Stimulated activated CD4-positive, alpha-beta T cell treated with anti-CD3 and anti-CD28 coated beads, Interleukin-15, amount 100 ng/mL, for 1 hour (primary cell): ENCODE measurements at places on chromosomes 11 and 22.

DNA sequence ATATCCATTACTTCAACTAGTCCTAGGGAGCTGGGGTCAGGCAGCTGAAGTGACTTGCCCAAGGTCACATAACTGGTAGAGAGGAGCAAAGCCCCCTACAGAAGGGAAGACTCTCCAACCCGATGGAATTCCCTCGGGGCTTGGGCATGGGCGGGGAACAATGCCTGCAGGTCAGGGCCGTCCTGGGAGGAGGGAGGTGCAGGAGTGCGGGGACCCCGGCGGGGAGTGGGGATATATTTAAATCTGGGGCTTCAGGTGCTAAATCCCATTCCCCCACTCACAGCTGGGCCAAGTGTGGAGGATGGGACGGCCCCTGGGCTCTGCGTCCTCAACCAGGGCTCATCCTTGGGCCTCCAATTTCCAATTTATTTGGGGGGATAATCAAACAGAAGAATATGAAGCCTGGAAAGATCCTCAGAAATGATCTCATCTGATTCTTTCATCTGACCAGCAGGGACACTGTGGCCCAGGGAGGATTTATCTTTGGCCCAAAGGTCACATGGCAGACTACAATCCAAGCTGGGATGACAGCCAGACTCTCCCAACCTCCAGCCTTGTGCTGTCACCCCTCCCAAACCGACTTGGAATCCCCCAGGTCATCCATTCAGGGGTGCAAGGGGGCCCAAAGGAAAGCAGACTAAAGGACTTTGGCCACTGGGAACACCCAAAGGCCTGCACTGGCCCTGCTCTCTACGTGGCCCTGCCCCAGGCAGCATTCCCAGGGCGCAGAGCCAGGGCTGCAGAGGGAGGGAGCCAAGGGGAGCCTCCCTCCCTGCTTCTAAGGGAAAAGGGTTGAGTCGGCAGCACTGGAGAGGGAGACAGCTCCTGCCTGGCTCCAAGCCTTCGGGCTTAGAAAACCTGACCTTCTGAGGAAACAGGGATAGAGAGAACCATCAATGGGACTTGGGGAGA is 8.7 kb upstream of the C1QTNF6 start:
- DNase-seq = no peak

DNA sequence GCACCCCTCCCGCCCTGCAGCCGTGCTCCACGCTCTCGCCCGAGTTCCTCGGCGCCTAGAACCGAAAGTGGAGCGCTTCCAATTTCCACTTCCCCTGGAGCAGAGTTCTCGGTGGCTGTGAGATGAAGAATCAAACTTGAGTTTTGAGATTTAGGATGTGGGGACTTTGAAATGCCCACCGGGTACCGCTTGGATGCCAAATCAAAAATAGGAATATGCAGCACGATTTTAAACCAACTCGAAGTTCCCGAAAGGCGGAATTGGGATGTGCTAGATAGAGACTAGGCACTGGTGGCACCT is 569 bp downstream of the POLA2 start:
- no peak for DNase-seq

- DNase-seq = peak; percentile 82
Measured at GRCh38 chr11:65386307-65387140, at the start of gene FRMD8. Gene FRMD8, plus strand, starts transcription at chr11:65386637. Its CDS starts 400 bp downstream, at chr11:65387037.

DNA sequence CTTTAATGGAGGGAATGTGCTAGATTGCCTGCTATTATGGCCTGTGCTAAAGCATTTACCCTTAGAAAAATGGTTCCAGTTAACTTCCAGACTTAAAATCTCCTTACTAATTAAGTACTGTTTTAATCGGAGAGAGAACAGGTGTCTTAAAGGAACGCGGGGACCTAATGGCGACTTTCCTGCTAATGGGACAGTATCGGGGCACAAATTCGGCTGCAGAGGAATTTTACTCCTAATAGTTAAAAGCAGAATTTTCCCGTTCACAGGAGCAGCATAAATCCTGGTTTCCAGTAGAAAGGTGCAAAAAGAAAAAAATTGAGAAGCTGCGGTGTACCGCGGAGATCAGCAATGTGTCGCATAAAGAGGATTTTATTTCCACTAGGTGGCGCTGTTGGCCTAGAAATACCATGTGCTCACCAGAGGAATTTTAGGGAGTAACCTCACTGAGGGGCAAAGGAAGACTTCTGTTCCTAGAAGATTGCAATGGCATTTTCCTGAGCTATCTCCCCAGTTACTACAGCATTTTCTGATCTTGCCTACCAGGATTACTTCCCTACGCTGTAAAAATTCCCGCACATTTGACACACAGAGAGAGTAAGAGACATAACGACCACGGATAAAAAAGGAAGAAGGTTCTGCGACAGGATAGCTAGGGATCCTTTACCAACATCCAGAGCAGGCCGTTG is 44.5 kb downstream of the ZNF280B start:
- DNase-seq = peak; percentile 10

DNA sequence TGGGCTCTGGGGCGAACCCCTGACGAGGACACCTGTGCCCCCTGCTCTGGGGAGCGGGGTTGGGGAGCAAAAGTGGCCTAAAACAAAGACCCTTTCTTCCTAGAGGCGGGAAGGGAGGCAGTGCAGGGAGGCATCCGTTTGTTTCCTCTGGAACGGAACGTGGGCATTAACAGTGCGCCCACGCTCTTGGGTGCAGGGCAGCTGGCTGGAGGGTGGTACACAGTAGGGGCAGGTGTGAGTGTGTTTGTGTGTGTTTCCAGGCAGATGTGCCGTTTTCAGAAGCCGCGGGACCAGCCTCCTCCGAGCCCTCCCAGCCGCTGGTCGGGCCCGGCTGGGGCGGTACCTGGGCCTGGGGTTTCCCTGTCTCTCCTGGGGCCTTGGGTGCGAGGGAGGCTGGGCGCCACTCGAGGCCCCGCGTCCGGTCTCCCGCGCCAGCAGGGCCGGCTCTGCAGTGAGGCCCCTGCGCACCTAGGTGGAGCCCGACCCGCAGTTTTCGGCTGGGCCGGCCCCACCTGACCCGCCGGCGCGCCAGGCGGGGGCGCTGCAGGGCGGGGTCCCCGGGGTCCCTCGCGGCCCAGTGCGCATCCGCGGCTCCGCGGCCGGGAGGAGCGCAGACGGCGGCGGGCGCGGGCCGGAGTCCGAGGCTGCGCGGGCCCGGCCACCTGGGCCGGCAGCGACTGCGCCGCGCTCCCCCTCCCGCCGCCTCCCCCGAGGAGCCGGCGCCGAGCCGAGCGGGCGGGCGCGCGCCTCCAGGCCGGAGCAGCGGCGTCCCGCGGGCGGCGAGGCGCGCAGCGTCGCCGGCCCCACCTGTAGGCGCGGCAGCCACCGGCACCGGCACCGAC is 1252.7 kb downstream of the BRD1 start:
- DNase-seq = no peak

DNA sequence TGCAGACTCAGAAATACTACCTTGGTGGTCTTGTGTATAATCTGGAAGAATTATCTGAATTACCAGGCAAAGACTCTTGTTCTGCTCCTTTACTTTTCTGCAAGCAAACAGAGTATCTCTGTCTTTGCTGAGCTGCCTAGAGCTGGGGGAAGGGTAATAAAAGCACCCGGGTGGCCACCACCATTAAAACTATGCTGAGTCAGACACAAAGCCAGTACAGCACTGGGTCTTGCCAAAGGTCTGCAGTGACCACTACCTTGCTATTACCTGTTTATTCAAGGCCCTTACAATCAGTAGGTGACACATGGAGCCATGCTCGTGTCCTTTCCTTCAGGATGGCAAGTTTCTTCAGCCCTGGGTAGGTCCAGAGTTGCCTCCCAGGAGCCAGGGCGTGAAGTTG is 420.6 kb upstream of the CNTN5 start:
- DNase-seq = no peak

GRCh38 chr22:45304971-45305370 is 4.8 kb upstream of the FAM118A start:
- no peak for DNase-seq

GRCh38 chr11:77090373-77091111 is 12.1 kb upstream of the OMP start:
- no peak for DNase-seq

DNA sequence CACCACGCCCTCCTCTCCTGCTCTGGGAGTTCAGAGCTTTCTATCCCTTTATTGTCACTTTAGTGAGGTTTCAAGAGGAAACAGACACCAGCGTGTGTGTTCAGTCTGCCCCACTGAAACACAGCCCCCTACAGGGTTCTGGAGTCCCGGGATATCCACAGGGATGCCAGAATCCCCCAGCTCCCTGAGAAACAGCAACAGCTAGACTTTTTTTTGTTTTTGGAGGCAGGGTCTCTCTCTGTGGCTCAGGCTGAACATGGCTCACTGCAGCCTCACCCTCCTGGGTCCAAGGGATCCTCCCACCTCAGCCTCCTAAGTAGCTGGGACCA is 10.4 kb downstream of the SULT4A1 start:
- no peak for DNase-seq

- no peak for DNase-seq
Measured at GRCh38 chr11:1573077-1573902, 1.2 kb upstream of the DUSP8 start.

DNA sequence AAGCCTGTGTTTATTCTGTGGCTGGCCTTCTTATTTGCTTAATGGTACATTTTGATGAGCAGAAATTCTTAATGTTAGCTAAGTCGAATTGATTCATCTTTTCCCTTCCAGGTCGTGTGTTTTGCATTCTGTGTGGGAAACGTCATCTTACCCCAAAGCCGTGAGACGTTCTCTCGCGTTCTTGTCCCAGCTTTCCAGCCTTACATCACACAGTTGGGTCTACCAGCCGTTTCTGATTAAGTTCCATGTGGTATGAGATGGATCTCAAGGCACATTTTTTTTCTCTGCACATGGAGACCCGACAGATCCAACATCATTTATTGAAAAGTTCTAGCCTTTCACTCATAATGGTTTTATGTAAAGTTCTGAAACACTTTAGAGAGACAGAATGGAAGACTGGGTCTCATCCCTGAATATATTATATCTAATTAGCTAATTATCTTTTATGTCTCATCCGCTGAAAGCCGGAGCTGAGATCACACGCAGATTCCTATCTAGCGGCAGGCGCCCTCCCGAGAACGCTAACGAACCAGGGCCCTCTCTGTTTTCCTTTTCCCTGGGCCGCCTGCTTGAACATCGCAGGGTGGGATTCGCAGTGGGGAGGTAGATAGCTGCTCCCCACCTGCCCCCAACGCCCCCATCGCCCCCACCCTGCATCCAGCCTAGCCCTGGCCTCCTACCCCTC is 1162.2 kb downstream of the BRD1 start:
- DNase-seq = no peak

GRCh38 chr11:128775468-128775867 is 81.6 kb downstream of the FLI1 start:
- DNase-seq = no peak

- DNase-seq = no peak
Measured at GRCh38 chr11:47797633-47798032, 30.5 kb upstream of the FNBP4 start.

DNA sequence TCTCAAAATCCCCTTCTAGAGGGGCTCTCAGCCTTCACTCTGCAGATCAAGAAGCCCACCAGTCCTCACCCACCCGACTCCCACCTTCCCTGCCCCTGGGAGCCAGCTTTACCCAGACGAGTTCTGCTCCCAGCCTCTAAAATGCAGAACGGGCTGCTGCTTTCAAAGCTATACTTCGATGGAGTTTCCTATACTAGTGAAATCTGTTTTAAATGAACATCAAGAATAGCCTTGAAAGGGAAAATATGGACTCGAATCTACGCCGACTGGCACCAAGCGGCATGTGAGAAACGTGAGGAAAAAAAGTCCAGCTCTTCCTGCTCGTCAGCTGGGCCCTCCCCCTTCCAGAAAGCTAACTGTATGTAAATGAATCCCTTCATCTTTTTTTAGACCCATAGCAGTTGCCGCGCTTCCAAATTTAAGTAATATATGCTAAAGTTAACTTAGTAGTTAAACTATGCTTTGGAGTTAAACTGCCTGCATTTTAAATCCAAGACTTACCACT is 211.7 kb downstream of the NTM start:
- no peak for DNase-seq

- peak; percentile 48 for DNase-seq
Measured at GRCh38 chr11:134224710-134225664, 516 bp downstream of the VPS26B start.

DNA sequence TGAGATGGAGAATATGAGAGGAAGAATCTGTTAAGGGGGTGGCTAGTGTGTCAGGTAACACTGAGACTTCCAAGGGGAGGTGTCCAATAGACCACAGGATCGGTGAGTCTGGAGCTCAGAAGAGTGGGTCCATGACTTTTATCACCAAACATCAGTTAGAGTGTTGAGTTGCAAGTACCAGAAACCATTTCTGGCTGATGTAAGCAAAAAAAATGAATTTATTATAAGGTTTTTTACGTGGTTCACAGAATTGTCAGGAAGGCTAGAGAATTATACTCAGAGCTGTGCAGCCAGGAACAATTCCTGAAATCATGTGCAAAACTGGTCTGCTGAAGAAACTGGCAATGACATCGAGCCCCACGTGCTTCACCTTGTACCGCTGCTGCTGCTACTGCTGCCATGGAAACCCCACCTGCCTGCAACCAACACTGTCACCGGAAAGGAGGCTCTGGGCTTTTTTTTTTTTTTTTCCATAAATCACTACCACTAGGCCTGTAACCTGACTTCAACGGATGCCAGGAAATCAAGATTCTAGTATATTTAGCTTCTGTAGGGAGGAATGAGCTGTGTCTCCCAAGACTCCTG is 16.6 kb upstream of the STK33 start:
- DNase-seq = no peak

- no peak for DNase-seq
Measured at GRCh38 chr11:130094614-130095013, 24.9 kb downstream of the APLP2 start.

GRCh38 chr22:17580441-17581031 is 17.2 kb downstream of the SLC25A18 start:
- DNase-seq = no peak

DNA sequence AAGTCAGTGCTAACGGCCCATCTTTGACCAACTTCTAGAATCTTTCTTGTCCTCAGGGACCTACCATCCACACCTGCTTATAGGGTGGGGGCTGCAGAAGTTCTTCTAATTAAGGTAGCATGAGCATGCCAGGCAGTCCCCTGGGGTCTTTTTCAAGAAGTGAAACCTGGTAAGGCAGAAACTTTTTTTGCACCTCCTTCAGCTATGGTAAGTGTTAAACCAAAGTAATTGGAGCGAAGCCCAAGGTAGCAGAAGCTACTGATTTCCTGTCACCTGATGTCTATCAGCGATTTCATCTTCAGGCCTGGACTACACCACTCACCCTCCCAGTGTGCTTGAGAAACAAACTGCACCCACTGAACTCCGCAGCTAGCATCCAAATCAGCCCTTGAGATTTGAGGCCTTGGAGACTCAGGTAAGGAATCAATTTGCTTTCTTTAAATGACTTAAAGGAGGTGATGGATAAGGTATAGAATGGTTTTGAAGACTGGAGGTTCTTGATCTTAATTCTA is at the start of gene MS4A1:
MS4A1 (plus strand) TSS at position 317 of the 512 bp plus-strand sequence. CDS start 6,528 bp downstream, outside the sequence.
- no peak for DNase-seq

- DNase-seq = no peak
Measured at GRCh38 chr11:57502376-57502775, 13.1 kb downstream of the SLC43A1 start.

DNA sequence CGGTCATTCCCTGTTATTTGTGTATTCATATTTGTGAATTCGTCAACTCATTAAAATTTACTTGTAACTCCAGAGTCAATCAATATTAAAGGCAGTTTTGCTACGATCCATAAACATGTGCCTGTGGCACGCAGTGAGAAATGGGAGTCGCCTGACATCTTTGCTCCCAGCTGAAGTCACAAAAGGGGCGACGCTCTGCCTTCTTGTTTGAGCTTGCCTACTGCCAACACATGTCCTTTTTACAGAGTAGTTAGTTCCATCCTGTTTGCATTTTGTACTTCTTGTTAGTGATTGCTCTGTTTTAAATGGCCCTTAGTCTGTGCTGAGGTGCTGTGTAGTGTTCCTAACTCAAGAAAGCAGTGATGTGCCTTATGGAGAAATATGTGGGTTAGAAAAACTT is 305.3 kb downstream of the ETS1 start:
- no peak for DNase-seq

GRCh38 chr11:70070706-70071105 is 7.4 kb upstream of the ANO1 start:
- no peak for DNase-seq
